ENCODE measurements at places on chromosomes 3 and 15.

GRCh38 chr3:30894521-30895251 lies at the start of gene GADL1:
Gene GADL1 (minus strand): TSS chr3:30894661. CDS start chr3:30894614, 47 bp downstream.
- DNase-seq = peak; percentile 25

DNA sequence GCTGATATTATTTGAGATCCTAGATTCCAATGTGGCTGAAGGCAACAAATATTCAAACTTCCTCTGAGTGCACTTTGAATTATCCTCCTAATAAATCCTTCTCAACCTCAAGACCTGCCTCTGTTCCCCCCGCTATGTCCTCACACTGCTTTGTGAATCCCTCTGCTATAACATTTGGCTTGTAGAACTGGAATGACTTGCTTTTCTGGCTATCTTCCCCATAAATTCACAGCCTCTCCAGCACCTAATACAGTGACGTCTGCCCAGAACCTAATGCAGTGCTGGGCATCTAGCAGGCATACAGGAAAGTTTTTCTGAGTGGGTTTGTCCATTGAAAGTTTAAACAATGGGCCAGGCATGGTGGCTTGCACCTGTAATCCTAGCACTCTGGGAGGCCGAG lies 643.9 kb upstream of the ADAMTS9 start:
- DNase-seq = no peak

DNA sequence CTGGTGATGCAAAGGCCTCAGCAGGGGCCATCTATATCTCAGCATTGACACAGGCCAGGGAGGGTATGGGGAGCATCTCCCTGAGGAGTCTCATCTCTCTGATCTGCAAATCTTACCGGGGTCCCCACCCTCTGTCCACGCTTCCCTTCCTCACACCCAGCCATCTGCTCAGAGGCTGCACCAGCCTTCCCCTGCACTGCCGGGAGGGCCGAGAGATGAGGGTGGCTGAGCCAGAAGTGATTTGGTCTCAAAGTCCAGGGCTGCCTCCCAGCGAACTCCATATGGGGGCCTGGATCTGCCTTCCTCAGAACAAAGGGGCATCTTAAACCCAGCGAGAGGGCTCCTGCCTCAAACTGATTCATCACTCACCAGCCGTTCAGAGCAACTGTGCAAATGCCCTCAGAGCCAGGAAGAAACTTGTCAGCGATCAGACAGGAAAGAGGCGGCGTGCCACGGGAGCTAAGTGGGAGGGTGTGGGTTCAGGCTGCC lies 4.6 kb downstream of the IGDCC3 start:
- DNase-seq = no peak

DNA sequence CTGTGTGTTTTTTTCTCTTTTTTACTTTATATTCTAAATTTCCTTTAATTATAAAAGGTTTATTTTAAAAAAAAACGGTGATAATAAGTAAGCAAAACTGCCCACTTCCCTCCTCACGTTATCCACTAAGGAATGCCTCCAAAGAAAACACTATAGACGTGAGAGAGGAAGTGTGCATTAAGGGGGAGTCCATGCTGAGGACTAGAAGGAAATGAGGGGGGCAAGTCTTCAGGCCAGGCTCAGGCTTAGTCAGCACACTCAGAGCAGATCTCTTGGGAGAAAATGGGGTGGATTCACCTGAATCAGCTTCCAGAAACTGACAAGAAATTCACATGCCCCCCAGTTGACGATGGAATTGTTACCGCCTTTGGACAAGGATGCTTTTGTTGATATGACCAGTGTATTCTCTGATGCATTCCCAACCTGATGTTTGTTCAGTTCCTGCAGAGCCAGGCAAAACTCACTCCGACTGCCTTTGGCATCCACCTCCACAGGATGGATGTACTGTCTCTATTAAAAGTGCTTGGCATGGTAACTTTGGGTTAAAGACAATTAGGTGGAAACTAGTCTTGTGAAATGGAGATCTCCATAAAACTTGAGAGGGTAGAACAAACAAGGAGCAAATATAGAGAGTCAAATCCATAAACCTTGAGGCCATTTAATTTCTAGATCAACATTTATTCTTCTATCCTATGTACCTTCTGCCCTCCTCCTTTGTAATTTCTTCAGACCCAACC lies 167.8 kb downstream of the MYRIP start:
- DNase-seq = no peak

DNA sequence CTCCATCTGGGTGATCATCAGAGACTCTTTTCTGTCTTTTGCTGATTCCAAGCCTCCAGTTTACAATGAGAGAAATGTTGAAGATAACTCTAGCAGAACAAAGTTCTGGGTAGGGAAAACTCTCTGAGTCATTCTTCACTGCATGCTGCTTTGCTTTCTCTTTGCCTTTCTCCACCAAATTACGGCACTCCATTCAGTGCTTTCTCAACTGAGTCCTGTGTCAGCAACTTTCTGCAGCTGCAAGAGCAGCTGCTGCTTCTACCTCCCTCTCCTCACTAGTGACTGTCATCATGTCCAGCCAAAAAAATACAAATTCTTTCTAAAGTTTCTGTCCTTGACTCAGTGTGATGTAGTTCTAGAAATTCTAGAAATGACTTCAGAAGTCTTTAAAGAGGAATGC lies 953.8 kb downstream of the IGSF11 start:
- DNase-seq = no peak

- DNase-seq = no peak
Observed at GRCh38 chr3:187039100-187039722, 100.1 kb downstream of the RPL39L start.

- no peak for DNase-seq
Observed at GRCh38 chr3:61221759-61222362, 29.4 kb downstream of the FHIT start.

- no peak for DNase-seq
Observed at GRCh38 chr3:156693166-156693565, 18.8 kb downstream of the TIPARP start.

DNA sequence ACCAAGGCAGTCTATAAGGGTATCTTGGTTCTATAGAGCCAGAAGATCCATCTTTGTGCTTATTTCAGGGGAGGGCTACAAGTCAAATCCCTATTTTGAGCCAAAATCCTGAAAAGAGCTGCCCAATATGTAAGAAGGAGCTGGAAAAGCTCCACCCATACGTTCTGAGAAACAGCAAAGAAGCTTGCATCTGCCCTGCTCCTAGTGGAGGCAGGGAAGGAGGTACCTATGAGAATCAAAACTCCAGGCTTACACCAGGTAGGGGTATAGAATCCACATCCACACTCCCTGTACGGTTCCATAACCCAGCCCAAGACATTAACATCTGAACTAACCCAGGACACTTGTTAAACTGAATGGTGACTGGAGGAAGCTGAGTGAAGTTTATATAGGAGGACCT lies 30.0 kb downstream of the PHC3 start:
- DNase-seq = no peak

DNA sequence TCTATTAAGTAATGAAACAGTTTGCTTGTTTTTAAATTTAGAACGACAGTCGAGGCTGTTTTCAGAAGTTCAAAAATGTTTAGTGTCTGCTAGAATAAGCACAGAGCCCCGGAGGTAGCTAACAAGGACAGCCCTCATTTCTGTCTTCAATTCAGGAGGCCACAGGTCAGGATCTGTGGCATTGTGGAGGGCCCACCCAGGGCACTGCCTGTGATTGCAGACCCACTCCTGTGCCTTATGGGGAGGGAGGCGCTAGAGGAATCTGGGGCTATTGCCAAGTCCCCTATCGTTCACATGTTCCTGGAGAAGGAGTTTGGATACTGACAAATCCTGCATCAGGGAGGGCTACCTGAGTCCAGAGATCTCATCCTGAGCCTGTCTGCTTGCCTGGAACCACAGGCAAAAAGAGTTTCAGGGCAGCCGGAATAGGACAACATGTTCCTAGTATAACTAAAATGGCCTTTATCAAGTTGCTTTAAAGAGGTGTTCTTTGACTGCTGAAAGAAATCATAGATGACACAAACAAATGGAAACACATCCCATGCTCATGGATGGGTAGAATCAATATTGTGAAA lies 141.5 kb upstream of the ROPN1 start:
- DNase-seq = no peak

DNA sequence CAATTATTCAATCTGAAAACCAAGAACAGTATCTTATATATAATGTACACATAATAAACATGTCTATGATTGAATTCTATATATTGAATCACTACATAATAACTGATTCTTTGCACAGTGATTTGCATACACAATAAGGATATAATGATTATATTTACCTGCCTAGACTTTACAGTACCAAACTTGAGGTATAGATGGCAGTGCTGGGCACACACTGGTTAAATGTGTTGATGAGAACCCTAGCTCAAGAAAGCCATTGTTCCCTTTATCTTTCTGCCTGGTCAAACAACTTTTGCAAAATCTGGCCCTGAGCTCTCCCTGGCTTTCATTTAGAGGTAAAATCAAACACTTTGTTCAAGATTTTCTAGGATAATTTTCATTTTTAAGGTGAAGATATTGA lies 697.7 kb downstream of the TUSC7 start:
- peak; percentile 0 for DNase-seq

DNA sequence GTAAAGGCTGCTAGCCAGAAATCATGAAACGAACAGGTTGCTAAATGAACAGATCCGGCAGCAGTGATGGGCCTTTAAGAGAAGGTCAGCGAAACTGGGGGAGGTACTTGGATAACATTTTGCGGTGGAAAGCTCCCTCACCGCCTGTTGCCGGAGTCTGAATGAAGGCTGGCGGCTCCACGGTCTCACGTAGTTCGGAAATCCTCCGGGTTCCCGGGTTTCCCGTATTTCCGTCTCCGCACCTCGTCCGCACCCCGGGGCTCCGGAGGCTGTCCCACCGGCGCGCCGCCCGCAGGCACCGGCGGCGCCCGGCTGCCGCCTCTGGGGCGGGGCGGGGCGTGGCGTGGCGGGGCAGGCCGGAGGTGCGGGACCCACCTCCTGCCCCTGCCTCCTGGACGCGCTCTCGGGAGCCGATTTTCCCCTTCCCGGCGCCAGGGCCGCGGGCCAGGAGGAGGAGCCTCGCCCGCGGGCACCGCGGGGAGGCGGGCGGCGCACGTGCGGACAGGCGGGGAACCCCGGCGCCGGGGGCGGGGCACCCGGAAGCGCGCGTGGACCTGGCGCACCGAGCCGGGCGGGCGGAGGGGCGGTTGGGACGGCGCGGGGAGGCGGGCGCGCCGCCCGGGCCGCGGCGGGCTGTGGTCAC lies at the start of gene ZDHHC23:
ZDHHC23 (plus strand) TSS at position 642 of the 643 bp plus-strand sequence. CDS start 790 bp downstream, outside the sequence.
- DNase-seq = peak; percentile 63

DNA sequence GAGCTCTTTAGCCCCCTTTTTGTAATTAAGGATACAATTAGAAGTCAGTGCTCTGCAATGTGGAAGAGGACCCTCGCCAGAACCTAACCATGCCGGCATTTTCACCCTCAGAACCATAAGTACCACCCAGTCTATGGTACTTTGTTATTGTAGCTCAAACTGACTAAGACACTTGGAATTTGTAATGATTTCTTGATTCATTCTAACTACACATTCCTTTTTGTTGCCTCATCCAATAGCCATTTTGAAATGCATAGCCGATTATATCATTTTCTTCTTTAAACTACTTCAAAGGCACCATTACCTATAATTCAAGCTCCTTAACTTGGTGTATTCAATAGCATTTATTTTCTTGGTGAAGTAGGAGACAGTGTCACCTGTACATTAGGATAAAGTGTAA lies 61.4 kb downstream of the GLB1 start:
- DNase-seq = no peak

DNA sequence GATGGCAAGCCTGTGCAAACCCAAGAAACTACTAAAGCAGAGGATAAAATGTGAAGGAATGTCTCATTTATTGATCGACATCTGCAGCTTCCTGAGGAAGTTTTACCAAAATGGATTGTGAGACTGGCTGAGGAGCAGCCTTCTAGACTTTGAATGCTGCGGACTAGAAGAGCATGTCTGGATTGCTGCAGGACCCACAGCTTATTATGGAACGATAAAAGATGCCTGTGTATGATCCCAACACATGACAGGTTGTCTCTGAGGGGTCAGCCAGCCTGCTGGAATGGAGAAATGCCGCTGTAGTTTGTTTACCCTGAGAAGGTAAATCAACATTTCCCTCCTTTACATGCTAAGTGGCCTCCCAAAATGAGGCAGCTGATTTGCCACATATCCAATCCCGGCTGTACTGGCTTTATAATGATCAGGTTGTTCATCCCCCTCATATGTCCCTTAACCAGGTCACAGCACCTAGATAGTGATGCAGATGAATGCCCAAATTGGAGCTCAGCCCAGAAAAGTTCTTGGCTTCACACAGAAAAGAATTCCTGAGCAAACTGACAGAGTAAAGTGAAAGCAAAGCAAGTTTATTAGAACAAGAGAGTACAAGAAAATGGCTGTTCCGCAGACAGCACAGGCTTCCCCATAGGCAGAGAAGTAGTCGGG lies 63.9 kb downstream of the IL12A start:
- DNase-seq = no peak

DNA sequence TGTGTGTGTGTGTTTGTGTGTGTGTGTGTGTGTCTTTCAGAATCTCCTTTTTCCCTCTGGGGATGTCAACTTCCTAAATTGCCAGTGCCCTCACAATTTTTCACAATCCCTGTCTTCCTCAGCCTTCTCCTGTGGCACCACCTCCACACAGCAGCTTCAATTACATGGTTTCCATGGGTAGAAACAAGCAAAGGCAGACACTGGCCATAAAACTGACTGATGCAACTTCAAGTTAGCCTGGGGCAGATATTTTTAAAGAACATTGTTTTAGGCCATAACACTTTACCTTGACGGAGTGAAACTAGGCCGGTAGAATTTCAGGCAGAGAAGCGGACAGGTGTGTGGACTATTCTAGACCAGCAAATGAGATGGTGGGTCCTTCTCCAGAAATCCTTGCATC lies 405.8 kb upstream of the SUCLG2 start:
- DNase-seq = no peak

DNA sequence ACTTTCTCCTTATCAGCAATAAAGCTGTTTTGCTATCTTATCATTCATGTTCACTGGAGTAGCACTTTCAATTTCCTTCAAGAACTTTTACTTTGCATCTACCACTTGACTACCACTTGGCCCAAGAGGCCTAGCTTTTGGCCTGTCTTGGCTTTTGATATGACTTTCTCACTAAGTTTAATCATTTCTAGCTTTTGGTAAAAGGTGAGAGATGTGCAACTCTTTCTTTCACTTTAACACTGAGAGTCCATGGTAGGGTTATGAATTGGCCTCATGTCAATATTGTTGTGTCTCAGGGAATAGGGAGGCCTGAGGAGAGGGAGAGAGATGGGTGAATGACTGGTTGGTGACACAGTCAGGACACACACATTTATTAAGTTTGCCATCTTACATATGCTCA lies 31.0 kb upstream of the FAM3D start:
- peak; percentile 76 for DNase-seq

GRCh38 chr3:38046821-38047220 lies 7.8 kb downstream of the DLEC1 start:
- DNase-seq = no peak

Data from activated CD4-positive, alpha-beta T cell treated with anti-CD3 and anti-CD28 coated beads, Interleukin-10, Interleukin-2, amounts not matched to agents 100 ng/mL and 50 ng/mL, durations not matched to agents 16 hours and 8 hours (primary cell).